ENCODE measurements at places on chromosomes 2 and 18.

DNA sequence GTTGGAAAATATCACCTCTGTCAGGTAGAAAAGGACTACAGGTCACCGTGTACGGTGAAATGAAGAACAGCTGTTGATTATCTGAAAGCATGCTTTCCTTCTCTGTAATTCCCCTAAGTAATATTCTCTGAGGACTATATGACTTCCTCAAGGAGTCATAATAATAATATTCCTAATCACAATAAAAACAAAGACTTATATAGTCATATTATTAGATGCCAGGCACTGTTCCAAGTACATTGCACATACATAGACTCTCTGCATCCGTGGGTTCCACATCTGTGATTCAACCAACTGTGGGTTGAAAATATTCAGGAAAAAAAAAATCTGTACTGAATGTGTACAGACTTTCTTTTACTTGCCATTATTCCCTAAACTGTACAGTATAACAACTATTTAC is 512.4 kb upstream of the ID2 start:
- DNase-seq = no peak

DNA sequence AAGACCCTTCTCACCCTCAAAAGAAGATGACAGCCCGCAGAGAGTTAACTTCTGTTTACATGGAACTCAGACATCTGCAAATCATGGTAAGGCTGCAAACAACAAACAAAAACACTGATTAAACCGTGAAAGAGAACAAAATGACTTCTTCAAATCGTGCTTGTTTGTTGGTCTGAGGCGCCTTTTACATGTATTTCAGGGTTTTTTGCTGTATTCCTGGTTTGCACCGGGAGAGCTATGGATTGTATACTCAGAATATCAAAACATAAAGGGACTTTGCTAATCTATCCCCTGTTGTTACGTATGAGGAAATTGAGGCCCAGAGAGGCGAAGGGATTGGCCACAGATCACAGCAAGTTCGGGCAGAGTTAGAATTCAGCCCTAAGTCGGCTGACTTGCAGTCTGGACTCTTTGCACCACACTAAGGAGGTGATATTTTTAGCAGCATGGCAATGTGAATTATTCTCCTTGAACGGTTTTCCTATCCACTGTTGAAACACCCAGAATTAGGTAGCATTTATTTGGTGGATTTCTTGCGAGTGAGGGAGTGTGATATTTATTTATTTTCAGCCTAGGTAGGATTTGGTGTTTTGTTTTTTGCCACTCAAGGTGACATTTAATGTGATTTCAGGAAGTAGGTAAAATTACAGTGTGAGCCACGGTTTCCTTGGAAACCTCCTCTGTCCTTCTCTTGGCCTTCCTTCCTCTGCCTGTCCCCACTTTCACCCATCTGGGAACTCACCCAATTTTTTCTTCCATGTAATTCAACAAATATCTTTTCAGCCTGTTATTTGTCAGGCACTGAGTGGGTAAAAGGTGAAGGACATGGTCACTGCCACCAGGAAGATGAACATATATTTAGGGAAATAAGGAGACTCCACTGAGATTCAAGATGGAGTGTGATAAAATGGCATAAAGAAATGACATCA is 980 bp upstream of the PDE6D start:
- DNase-seq = peak; percentile 47

DNA sequence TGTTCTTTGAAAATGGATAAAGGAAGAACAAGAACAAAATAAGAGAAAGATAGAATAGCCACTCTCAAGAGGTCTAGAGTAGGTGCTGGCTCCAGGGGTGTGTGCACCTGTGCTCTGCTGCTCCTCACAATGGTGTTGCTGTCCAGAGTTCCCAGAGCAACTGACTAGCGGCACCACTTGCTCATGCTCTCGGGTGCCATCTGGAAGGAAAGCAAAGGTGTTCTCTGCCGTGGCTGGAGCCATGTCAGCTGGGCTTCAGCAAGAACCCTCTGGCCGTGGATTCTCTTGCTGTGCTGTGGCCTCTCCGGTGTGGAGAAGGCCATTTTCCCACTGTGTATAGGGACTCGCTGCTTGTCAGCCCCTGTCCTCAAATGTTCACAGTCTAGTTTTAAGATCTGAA is 114.6 kb upstream of the TEX51 start:
- DNase-seq = no peak

DNA sequence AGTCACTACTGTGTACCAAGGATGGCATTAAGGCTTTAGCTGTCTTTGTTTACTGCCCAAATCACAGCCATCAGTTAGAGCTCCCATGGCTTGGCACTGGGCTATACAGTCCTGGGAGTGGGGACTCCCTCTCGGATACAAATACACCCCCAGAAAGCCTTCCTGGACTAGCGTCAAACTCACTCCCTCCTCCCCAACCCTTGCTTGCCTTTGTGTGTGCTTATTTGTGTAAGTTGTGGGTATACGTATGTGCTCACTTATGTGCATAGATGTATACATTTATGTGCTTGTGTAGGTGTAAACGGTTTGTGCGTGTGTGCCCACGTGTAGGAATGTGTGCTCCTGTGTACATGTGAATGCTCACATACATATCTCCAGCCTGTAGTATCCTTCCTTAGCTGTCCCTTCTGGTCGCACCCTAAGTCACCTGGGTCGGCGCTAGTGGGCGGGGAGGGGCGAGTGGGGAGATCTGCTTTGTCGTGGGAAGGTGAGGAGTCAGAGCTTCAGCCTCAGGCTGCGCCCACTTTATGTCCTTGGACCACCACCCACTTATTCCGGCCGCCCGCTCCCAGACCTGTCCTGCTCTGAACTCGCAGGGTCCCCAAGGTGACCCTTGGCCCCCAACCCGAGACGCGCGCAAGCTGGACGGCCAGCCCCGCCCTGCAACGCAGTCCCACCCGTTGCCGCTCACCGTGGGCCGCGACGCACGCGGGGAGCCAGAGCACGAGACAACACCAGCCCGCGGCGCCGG is 461 bp downstream of the PRADC1 start:
- DNase-seq = peak; percentile 37

GRCh38 chr2:61266632-61267505 is 104.9 kb downstream of the C2orf74 start:
- no peak for DNase-seq

GRCh38 chr18:74457725-74458421 is 765 bp upstream of the DIPK1C start:
- no peak for DNase-seq

DNA sequence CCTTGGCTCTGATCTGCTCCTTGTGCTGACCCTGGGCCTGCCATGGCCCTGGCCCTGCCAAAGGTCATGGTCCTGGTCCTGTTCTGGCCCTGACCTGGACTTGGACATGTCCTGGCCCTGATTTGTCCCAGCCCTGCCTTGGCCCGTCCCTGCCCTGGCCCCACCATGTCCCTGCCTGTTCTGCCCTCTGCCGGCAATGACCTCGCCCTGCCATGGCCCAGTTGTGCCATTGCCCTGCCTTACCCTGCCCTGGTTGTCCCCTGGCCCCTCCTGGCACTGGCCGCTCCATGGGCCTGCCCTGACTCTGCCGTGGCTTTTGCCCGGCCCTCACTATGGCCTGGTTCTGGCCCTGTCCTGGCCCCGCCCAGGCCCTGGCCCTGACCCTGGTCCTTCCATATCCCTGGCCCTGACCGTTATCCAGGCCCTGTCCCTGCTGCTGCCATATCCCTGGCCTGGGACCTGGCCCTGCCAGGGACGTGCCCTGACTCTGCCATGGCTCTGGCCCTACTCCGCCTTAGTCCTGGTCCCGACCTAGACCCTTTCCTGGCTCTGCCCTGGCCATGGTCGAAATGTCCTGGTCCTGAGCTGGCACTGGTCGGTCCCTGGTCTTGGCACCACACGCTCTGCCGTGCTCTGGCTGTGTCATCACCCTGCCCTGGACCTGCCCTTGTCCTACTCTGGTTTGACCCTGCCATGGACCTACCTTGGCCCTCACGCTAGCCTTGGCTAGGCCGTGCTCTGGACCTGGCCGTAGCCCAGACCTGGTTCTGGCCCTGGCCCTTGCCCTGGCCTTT is 6.8 kb upstream of the ANKRD62 start:
- DNase-seq = no peak

GRCh38 chr2:205680067-205680466 is 2.2 kb upstream of the NRP2 start:
- peak; percentile 49 for DNase-seq

DNA sequence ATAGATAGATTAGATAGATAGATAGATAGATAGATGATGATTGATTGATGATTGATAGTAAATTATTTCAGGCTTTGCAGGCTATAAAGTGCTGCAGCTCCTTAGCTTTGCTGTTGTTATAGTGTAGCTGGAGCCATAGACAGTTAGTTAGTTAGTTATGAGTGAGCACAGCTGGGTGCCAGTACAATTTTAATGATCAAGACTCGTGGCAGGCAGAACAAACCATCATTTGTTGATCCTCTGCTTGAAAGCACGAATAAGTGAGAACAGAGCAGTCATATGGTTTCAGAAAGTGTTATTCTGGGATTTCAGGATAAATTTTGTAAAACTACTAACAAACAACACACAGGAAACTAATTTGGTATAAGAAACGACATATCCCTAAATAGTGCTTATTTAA is 53.9 kb downstream of the THOC1 start:
- no peak for DNase-seq

GRCh38 chr2:10913501-10914271 is 2.0 kb downstream of the KCNF1 start:
- DNase-seq = no peak

- no peak for DNase-seq
Observed at GRCh38 chr2:192498747-192499146, 304.0 kb upstream of the TMEFF2 start.

DNA sequence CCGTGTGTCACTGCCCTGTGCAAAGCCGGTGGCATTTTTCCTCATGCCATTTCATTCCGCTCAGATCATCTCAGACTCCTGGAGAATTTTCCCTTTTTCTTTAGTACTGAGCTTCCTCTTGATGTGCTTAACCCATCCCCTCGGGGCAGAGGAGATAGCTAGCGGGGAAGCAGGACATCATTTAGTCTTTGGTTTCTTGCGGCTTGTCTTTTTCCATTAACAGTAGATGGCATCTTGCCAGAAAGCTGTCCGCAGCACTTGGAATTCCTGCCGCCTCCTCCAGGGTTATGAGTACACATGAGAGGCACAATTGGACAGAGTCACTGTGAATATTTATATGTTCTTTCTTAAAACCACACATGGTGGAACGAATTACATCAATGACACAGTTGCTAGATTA is 226.6 kb downstream of the ALPK2 start:
- DNase-seq = no peak

Data from CD4-positive, alpha-beta T cell treated with Interleukin-21 for 1 hour (primary cell).